Vagina (tissue), 2 donors: ENCODE measurements at places on chromosomes 4 and X.

DNA sequence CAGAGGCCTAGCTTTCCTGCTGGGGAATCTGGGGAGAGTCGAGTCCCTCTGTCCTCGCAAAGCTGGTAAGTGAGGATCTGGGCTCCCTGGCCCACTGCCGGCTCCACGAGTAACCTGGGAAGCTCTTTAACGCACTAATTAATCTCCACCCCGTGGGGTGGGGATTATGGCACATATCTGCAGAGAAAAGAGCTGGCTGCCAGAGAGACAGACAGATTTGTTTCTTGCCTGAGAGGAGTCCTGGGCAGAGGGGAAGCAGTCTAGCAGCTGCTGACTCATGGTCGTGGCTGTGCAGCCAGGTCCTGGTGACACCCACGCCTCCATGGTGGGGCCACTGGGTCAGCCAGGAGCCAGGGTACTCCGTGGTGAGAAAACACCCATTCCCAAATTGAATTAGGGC lies 14.0 kb downstream of the SORCS2 start:
- DNase-seq: no peak

- DNase-seq: no peak
These were observed 110.4 kb upstream of the RXFP1 start for GRCh38 chr4:158411269-158411668.

- DNase-seq: no peak
These were observed 33.9 kb downstream of the RNF150 start for GRCh38 chr4:141099326-141099725.

DNA sequence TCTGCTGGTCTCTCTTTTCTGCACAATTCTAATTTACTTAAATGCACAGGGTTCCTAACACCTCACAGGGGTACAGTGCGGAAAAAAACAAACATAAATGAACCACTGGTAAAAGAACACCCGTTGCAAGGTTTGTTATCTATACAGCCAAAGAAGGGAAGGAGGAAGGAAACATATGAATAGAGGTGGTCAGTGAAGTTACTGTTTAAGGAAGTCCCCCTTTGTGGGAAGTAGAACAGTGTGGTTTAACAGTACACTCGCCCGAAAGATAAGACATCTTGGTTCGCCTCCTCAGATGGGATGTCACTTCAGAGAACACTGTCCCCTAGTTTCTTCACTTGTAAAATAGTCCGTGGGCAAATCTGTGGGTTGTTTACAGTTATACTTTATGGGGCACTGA lies 57.5 kb downstream of the TEC start:
- no peak for DNase-seq

DNA sequence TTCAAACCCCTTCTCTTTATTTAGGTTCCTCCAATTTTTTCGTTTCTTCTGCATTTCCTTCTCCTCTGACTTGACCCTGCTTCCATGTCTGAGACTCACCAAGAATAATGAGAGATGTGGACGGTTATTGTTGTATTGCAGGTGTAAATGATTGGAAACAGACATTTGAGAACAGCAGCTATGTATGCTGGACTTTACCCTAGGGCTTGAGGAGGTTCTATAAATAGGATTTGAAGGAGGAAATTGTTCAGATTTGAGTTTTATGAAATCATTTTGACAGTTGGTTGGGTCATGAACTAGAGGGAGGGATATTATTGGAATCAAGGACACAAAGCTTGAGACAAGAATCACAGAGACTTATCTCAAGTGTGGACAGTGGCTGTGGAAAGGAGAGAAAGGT lies 614.6 kb upstream of the CPEB2 start:
- DNase-seq: no peak

DNA sequence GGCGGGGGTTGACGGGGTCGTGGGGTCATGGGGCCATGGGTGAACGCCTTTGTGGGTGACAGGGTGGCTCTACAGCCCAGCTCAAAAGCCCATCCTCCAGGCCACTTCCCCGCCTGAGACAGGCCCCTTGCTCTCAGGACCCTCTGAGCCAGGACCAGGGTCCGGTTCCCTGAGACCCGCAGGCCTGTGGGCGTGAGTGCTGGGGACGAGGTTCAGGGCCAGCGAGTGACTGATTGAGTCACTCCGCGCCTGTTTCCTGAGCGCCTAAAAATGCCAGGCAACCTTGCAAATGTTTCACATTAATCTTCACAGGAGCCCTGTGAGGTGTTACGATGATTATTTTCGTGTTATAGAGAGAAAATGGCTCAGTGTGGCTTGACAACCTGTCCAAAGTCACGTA lies 97.8 kb downstream of the ZNF674 start:
- DNase-seq: no peak

DNA sequence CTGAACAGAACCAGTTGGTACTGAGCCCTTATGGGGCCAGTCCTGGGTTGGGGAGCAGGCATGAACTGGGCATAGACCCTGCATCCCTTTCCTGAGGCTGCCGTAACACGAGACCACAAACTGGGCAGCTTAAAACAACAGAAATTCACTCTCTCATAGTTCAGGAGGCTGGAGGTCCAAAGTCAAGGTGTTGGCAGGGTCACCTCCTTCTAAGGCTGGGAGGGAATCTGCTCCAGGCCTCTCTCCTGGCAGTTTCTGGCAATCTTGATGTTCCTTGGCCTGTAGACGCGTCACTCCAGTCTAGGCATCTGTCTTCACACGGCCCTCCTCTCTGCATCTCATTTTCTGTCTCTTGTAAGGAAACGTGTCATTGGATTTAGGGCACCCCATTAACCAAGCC lies 19.8 kb upstream of the SORCS2 start:
- DNase-seq: no peak

DNA sequence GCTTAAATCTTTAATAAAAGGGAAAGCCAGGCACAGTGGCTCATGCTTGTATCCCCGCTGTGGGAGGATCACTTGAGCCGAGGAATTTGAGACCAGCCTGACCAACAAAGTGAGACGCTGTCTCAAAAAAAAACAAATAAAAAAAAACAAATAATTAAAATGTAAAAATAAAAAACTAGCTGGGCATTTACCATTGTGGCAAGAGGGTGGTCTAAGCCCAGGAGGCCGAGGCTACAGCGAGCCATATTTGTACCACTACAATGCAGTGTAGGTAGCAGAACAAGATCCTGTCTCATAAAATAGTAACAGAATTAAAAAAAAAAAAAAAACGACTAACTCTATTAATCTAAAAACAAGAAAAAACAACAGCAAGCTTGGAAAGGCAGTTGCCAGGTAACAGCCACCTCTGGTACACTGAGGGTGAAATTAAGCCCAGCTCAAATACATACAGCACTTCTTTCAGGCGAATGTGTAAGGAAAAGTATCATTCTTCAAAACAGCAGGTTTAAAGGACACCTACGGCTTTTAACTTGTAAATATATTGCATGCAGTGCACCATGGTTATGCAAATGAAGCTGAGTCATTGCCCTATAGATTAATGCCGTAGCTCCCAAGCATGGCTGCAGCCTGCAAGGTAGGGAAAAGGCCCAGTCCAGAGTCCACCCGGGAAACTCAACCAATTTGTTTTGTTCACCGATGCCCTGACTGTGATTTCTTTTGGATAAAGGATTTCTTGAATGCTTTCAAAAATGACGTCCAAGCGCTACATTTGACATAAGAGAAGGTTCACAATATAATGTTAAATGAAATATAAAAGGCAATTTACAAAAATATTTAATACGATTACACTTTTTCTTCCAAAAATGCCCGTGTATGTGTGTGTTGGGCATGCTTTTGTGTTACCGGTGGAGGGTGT lies 14.5 kb upstream of the TXLNG start:
- DNase-seq: no peak

DNA sequence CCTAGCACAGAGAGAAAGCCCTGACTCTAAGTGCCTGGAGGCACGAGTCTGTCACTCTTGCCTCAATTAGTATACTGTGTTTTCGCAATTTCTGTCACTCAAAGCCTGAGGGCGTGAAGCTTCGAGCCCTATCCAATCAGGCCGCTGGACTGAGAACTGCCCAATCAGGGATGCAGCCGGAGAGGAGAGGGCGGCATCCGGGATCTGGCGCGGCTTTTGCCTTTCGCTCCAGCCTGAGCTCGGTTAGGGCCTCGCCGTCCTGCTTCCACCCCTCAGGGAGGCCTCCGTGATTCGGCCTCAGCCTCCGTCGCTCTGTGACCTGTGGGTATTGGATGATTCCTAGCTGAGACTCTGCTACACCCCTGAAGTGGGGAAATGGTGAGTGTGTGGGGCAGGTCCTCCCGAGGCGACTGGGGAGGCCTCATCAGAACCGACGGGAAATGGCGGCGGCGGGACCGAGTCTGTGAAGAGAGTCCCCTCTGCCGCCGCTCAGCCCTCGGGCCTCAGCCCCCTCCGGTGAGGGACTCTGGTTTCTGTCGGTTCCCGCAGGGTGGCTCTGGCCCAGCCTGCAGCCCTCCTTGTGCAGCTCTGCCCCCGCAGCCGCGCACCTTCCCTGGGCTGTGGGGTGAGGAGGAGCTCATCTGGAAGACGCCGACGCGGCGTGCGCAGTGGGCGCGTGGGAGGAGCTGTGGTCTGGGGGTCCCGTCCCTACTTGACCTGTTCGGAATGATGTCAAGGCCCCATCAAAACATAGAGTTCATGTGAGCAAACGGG lies 48.5 kb downstream of the ZNF141 start:
- DNase-seq: no peak

DNA sequence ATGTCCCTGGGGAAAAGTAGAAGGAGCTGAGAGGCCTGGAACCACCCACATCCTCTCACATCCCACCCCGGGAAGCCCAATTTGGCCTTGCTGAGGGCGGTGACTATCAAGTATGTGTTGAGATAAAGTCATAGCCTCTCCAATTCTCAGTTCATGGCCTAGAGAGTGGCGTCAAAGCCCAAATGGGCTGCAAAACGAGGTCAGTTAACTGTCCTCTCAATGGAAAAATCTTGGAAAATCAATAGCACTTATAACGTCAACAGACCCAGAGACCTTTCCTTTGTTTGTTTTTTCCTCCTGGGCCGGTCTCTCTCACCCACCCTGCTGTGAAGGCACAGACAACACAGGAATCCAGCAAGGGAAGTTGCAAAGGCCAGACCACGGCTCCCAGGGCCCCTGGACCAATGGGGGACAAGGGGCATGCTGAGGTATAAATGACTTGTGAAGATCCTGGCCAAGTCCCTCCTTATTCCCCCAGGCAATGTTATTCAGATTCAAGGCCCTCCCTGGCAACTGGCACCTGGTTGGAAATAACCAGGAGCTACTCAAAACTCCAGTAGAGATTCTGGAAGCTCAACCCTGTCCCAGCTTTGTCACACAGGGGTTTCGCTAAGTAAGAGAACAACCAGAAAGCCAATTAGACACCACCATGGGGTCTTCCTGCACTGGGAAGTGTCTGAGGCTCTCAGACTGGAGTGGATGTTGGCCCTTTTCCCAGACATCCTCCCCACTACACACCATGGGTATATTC lies 38.6 kb downstream of the TSC22D3 start:
- no peak for DNase-seq
